ENCODE measurements at places on chromosomes 6 and 20. TPM values are rescaled to one million over a fixed set of nuclear protein-coding genes. Genes with fewer than 3 reads are reported as not detected.
A peak's percentile ranks its signal among the peaks of the same experiment; 100 is the strongest.

DNA sequence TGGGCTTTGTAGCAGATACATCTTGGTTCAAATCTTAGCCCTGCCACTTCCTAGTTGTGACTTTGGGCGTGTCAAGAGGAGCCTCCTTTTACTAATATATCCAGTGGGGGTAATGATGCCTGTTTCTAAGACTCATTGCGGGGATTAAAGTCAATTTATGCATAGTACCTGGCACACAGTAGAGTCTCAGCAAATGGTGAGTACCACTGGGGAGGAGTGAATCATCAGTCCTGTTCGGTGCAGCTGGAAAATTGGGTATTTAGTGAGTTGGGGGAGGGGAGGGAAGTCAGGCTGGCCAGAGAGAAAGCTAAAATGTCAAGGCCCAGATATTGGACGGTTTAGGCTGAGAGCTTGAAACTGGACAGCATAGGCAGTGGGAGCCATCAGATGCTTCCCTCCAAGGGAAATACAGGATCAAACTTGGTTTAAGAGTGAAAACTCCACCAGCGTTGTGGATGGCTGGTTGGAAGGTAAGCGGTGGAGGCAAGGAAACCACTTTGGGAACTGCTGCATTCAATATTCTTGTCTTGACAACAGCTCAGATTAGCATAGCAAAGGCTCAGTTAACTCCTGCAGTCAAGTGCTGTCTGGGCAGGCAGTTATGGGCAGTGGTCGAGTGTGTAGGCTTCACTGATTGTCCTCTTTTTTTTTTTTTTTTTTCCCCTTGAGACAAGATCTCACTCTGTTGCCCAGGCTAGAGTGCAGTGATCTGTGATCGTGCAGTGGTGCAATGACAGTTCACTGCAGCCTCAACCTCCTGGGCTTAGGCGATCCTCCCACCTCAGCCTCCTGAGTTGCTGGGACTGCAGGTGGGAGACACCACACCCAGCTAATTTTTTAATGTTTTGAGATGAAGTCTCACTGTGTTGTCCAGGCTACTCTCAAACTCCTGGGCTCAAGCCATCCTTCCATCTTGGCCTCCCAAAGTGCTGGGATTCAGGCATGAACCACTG, 12.9 kb downstream of the PPP1R16B start:
- no peak for DNase-seq

GRCh38 chr6:2756687-2757224, 6.0 kb upstream of the MYLK4 start:
- no peak for DNase-seq

- no peak for DNase-seq
Measured at GRCh38 chr6:52365317-52365716, 3.4 kb downstream of the PAQR8 start.

DNA sequence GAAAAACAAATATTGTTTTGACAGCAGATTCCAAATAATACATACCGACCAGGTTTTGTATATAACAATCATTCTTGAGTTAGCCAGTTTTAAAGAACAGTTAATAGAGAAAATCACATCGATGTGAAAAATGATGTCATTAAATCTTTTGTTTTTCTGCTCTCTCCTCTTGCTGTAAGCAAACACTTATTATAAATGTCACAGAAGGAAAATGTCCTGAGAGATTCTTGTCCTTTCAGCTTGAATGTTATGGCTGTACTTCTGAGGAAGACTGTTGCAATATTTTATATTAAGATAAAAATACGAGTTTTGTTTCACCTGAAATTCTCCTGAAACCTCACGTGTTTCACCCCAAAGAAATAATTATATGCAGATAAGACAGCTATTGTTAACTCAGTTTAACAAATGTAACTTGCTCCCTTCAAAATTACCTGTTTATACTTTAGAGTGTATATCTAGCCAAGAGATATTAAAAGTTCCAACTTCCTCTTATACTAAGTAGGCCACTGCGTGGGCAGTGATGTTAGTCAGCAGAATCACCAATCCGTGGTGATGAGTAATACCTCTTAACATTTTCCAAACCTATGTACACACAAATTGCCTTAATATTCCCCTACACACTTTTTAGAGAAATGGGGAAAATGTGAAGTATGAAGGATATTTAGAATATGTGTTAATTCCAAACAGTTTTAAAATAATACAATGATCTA, 1111.4 kb upstream of the CITED2 start:
- DNase-seq: no peak

- no peak for DNase-seq
Measured at GRCh38 chr6:5652406-5653137, 354.2 kb downstream of the NRN1 start.

DNA sequence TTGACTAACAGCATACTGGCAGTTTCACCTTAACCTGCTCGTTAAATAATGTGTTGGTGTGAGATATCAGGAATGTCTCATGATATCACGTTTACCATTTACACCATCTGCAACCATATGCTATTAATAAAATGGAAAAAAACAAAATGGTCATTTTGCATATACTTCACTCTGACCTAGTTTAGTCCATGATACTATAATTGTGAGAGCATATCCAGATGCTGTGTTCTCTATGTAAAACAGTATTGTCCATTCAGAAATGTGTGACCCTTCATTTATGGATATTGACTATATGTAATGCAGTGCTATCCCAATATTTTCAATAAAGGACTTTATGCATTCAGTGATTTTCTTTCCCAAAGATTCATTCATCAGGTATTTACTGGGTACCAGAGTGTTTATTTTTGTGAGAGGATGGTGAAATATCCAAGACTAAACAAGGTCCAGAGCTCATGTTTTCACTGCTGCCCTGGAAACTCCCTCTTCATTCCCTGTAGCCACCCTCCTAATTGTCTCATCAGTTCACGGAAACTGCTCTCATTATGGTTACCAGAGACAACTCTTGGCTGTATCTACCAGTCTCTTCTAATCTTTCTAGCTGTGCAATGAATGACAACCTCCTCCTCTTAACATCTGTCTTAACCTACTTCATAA, 25.7 kb upstream of the HINT3 start:
- no peak for DNase-seq

GRCh38 chr6:169648617-169649016, 53.2 kb downstream of the WDR27 start:
- no peak for DNase-seq

DNA sequence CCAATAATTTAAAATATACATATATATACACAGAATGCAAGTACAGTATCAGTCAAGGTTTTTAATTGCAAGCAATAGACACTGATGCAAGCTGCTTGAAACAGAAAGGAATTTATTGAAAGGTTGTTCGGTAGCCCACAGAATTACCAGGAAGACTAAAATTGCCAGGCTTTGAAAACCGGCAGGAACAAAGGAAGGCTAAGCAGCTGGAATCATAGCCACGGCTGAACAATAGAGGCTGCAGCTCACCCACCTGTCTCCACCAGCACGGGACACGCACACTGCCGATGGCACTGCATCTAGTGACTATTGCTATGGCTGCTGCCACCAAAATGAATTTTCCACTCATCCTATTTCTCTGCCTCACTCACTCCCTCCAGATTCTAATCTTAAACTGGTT, 22.0 kb upstream of the L3MBTL3 start:
- DNase-seq: no peak

DNA sequence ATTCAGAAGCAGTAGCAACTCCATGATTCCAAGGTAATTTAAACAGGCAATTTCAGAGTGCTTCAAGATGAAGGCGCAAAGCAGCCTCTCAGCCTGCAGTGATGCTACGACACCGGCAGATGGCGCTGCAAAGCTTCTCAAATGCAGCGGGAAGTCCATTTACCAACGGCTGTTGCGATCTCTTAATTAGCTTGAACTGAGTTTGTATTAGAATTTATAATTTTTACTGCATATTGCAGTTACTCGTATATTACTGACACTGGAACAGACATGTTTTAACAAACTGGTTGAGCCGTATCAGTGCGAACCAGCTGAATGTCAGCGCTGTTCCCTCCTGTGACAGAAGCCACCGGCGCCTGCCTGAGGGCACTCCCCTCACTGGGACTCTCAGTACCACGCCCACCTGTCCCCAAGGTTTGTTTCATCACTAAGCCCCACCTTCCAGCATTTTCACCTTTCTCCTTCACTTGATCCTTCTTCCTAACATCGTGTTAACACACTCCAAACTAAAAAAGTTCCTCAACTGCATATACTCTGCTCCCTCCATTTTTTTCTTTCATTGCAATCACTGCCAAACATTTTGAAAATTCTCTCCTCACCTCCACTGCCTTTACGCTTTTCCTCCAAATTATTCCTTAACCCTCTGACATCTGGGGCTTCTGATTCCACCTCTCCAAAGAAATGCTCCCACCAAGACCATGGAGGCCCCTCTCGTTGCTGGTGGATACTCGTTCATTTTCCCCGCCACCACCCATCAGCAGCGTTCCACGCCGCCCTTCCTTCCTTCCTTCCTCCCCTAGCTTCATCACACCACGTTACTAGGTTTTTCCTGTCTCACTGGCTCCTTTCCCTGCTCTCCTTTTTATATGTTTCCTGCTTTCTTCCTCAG, 14.5 kb downstream of the GNL1 start:
- peak; percentile 79 for DNase-seq

GRCh38 chr6:107611094-107611810, 121.3 kb downstream of the SOBP start:
- no peak for DNase-seq

DNA sequence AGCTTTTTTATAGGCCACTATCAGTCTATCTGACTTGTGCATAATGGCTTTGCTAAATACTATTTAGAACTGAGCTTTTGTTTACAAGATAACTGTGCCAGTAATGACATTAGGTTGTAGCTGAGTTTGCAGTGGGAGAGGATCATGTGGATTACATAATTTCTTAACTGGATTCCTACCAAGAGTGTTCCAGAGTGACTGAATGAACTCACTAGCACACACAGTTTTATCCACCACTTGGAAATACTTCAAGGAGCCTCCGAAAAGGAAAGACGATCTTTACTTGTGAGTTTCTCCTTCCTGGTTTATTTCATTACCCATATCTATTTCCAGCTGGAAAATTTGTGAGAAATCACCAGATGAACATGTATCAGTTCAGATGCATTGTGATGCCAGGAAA, 10.9 kb upstream of the SYNE1 start:
- DNase-seq: no peak

- DNase-seq: no peak
Measured at GRCh38 chr6:123550052-123550617, 86.6 kb downstream of the TRDN start.

DNA sequence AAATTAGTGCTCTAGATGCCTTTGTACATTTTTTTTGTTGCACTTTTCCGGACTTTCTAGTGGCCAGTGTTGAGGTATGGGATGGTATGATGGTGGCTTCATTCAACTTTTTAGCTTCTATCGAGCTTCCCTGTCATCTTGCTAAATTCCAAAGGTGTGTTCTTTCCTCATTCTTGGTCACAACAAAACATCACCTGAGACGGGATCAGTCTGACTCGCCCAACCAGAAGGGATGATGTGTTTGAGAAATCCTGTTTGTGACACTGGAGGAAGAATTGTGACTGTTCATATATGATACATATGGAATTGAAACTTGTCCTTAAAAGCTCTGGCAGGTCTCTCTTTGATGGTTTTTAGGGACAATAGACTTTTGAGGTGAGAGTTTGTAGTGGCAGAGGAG, 33.8 kb downstream of the KCNS1 start:
- DNase-seq: no peak

- no peak for DNase-seq
Measured at GRCh38 chr20:58019027-58019849, 209.2 kb downstream of the ANKRD60 start.

GRCh38 chr6:110326057-110326456, 32.1 kb downstream of the METTL24 start:
- no peak for DNase-seq

- no peak for DNase-seq
Measured at GRCh38 chr6:75368151-75368779, 83.7 kb upstream of the TMEM30A start.

DNA sequence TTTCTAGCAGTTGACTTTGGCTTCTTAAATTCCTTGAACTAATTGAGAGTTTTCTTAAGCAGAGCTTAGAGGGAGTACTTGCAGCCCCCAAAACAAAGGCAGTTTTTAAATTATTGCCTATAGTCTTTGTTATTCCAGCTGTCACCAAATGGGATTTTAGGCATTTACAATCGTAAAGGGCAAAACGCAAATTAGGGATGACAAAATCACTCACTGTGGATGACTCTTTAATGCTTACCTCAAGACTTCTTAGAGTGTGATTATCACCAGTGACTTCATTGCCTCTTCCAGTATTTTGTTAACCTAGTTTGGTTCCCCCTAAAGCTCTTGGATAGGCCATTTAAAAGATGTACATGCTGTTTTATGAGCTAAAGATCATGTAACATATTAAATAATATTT, 126.8 kb downstream of the LRRC1 start:
- DNase-seq: no peak

DNA sequence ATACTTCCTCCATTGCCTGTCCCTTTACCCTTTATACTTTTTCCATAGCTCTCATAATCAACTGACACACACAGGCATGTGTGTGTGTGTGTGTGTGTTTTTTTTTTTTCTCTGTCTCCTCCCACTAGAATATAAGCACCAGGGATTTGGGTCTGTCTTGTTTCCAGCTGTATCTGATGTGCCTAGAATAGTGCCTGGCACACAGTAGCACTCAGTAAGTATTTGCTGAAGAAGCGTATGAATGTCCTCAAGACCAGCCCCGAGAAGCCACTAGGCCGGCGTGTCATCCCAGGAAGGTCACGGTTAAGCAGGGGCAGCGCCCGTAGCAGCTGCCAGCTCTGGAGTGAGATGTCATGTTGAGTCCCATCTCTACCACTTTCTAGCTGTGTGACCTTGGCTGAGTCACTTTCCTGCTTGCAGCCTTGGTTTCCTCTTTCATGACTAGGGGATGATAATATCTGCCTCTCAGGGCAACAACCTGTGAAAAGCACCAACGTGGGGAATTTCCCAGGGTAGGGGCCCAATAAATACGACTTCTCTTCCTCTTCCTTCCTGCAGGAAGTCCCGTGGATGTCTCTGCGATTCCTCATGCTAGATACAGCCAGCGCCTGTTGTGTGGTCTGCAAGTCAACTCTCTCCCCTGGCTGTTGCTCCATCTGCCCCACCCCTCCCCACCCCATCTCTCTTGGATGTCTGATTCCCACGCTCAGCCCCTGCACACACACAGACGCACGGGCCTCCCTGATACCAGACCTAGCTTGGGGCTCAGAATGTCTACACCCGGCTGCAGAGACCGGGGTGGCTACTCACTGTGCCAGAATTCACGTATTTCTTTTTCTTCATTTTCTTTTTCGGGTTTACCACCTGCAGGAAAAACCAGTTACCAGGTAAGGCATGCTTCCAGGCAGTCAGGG, 58.1 kb downstream of the RAB44 start:
- peak; percentile 89 for DNase-seq

DNA sequence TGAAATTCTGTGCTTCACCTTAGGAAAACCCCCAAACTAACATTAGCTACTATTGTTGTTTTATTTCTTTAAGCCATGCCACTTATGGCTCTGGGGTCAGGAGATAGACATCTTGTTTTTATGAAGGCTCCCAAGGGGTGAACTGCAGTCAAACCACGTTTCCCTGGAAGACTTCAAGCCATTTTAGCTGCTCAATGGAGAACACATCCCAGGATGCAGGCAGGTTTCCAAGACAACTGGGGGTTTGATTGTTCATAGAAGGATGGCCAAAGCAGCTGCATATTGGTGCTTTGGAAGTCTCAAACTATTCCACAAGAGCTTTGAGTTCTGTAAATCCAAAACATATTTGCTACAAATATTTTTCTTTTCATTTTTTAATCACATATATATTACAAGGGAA, 818.0 kb downstream of the MAFB start:
- DNase-seq: no peak

Gene PHACTR1
- 0.29 TPM for total RNA-seq

Gene CTCFL
- not detected for total RNA-seq

Gene HAO1
- total RNA-seq: not detected

Gene EBF4
- 8.3 TPM for total RNA-seq

Gene NT5E
- total RNA-seq: 0.93 TPM

Gene WFDC10B
- not detected for total RNA-seq

Gene PRL
- total RNA-seq: not detected

Gene DACT2
- total RNA-seq: not detected

Gene FGD2
- 2.4 TPM for total RNA-seq

Gene DEFB113
- total RNA-seq: not detected

All from activated naive CD4-positive, alpha-beta T cell treated with anti-CD3 and anti-CD28 coated beads, Interleukin-2, amount 50 U/mL, for 72 hours (primary cell).